D721Med (cell line): ENCODE measurements at places on chromosomes 3 and 15.
A peak's percentile ranks its signal among the peaks of the same experiment; 100 is the strongest.

DNA sequence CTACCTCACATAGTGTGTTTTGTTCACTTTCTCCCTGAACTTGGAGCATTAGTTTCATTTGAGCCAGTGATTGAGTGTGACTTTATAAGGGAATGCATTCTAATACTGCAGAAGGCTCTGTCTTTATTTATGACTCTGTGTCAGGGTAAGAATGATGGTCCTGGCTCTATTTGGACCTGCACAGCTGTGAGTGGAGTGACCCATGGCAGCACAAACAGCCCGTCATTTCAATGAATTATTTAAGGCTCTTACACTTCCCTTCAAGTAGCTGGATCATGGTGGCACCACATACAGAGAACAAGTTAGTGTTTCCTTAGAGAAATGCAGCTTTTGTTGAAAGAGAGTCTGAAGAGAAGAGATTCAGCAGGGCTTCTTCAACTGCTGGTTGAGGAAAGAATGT, 16.4 kb downstream of the TMEM108 start:
- DNase-seq, result no peak

DNA sequence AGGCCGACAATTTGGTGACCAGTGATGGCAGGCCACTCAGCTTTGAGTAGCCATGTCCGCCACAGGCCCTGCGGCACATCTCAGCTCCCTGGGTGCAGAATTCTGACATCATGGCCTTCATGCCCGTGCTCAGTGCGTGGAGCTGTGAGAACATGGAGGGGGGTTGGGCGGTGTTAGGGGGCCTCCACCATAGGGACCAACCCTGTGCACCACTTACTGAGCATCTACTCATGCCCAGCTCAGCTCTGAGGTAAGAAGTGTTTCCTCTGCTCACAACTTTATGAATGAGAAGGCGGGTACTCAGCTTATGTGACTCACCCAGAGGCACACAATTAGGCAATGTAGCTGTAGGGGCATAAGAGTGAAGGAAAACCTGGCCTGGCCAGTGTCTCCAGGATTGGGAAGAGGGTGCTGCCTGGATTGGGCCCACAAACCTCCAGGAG, 10.5 kb downstream of the ACOX2 start:
- no peak for DNase-seq

DNA sequence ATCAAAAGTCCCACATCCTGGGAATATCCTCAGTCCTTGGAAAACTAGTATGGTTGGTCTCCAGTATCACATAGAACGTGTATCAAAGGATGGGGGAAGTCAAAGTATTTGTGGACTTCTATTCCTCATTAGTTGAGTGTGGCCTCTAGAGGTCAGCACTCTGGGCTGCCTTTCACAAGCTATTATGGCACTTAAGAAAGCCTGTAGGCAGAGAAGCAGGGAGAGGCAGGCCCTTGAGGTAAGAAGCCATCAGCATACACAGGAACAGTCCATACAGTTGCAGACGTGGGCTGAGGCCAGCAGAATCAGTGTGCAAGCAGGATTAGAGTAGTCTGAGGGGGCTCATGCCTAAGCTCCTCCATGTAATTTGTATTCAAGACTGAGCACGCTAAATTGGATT, 341.7 kb downstream of the CLSTN2 start:
- DNase-seq, result no peak

GRCh38 chr3:153889905-153890334, 231.3 kb upstream of the ARHGEF26 start:
- no peak for DNase-seq

GRCh38 chr3:161474139-161474538, 22.5 kb upstream of the OTOL1 start:
- DNase-seq, result no peak

DNA sequence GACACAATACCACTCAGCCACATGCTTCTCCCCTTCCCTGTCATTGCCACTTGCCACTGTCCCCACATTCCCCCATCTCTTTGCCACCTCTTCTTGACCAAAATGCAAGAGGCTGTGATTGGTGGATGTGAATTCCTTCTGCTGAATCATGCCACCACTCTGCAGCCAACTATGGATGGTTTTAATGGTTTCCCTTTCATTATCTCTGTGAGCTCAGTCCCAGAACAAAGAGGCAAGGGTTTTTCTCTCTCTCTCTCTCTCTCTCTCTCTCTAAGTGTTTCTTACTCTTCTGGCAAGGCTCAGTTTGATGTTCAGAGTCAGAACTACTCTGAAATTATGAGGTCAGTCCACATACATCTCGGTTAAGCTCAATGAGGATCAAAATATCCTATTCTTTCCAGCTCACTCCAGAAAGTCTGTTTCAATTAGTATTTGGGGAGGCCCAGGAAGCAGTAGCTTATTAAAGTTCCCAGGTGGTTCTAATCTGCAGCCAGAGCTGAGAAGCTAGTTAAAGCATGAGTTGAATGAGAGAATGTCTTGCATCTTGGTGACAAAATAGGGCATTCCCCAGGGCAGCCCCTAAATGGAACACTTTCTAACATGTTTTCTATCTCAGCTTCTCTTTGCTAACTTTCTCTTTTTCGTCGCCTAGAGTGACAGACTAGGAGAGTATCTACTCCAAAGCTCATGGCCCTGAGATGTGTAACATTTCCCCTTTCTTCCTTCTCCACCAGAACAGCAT, 8.5 kb upstream of the ILDR1 start:
- DNase-seq, result no peak

DNA sequence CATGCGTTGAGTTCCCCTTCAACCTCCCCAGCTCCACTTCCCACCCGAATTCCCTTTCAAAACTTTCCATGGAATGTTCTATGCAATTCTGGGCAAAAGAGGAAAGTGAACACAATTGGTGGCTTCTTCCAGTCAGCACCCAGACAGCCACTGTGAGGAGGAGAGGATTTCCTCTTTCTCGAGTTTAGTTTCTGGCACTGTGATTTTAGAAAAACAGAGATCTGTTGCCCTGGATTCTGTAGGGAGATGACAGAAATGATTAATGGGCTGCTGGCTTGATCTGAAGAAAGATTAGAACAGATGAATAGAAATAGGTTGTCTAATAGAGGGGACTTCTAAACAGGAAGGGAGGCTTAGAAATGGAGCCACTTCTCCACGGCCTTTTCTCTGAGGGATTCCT, 172.0 kb downstream of the MCTP2 start:
- DNase-seq, result no peak

DNA sequence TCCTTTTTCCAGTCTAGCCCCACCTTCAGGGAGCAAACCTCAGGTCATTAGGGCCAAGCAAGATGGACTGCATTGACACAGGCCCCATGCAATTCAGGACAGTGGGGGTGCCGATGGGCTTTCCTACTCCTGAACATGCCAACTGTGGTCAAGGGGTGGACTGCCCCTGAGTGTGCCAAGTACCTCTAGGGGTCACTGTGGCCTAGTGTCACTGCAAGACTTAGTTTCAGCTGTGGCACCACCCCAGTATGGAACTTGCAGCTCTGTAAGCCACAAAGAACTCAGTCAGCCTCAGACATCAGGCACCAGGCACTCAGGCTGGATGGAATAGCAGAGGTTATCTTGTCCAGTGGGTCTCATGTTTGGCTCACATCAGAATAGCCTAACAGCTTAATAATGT, 32.3 kb downstream of the EXOG start:
- DNase-seq, result no peak

GRCh38 chr3:32455609-32456428, 46.8 kb downstream of the CMTM6 start:
- no peak for DNase-seq

GRCh38 chr15:60469893-60470641, 8.9 kb downstream of the ICE2 start:
- no peak for DNase-seq

GRCh38 chr3:124410471-124410870, 319.8 kb upstream of the UMPS start:
- DNase-seq, result no peak

- no peak for DNase-seq
Observed at GRCh38 chr3:83946554-83946953, 1012.2 kb upstream of the CADM2 start.

GRCh38 chr15:60584355-60584998, 105.5 kb upstream of the ICE2 start:
- DNase-seq, result no peak

DNA sequence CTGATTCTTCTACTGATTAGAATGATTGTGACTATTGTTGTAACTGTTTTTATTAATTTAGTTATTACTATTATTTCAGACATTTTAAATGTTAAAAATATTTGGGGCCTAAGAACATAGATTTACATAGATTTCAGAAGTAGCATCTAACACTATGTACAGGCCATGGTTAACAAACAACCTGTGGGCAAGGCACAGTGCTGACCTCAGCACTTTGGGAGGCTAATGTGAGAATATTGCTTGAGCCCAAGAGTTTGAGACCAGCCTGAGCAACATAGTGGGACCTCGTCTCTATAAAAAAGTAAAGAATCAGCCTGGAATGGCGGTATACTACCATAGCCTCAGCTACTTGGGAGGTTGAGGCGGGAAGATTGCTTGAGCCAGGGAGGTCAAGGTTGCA, 69.1 kb upstream of the CNTN4 start:
- DNase-seq, result no peak

DNA sequence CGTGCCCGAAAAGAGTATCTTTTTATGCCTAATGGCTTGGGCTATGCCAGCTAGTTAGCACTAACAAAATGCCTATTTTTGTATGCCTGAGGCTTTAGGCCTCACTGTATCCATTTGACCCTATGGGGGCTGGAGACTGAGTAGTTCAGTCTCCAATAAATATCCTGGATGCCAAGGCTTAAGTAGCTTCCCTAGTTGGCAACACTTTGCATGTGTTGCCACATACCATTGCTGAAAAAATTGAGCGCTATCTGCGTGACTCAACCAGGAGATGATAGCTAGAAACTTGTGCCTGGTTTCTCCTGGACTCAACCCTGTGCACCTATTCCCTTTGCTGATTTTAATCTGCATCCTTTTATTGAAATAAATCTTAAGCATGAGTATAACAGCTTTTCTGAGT, 58.4 kb upstream of the ATP2C1 start:
- no peak for DNase-seq

DNA sequence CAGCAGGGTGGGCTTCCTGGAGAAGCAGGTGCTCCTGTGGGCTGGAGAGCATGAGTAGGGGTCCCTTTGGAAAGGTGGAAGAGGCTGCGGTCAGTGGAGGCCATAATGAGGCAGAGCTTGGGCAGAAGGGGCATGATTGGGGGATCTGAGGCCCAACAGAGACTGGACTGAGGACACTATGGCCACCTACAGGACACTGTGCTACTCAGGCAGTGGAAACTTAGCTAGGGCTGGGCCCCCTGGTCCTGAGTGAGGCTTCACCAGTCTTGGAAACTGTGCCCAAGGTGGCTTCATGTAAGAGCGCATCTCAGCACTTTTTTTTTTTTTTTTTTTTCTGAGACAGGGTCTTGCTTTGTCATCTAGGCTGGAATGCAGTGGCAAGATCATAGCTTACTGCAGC, 6.3 kb upstream of the COMMD4 start:
- no peak for DNase-seq

DNA sequence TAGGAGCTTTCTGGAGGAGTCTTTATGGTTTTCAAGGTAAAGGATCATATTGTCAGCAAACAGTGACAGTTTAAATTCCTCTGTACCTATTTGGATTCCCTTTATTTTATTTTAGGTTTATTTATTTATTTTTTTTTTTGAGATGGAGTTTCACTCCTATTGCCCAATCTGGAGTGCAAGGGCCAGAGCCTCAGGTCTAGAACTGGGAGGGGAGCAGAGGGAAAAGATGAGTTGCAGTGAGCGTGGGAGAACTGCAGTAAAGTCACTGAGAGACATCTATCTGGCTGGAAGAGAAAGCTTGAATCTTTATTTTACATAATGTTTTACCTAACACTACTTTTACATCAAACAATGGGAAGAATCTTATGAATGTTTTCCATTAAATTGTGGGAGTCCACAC, 49.5 kb upstream of the GK5 start:
- DNase-seq, result no peak

DNA sequence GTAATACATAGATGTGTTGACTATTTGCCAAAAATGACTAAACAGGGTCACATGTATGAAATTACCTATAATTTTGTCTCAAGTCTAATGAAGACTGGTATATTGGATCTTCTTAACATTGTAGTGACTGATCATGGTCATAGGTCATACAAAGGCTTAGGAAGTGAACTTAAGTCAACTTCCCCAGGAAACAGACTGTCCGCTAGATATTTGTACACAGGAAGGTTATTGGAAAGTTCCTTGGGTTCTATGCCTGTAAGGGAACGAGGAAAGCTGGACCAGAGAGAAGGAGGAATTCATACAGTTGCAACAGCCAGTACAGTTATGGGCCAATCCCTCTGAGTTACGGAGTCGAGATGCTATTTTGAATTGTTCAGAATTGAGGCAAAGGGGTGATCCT, 462.0 kb upstream of the THRB start:
- DNase-seq, result no peak

DNA sequence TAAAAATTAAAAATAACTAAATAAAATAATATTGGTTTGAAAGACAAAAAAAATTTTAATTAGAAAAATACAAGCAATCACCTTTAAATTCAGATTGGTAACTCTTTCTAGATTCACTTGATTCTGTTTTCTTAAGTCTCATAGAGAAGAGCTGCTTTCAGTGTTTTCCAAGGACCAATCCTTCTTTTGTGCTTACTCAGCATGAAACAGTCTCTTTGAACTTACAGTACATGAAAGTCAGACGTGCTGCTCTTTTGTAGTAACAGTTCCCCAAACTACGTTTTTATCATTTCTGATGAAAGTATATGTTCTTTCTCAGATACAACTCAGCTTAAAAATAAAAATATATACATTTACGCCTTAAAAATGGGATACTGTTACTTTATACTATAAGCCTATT, 171.9 kb upstream of the CCDC54 start:
- no peak for DNase-seq

DNA sequence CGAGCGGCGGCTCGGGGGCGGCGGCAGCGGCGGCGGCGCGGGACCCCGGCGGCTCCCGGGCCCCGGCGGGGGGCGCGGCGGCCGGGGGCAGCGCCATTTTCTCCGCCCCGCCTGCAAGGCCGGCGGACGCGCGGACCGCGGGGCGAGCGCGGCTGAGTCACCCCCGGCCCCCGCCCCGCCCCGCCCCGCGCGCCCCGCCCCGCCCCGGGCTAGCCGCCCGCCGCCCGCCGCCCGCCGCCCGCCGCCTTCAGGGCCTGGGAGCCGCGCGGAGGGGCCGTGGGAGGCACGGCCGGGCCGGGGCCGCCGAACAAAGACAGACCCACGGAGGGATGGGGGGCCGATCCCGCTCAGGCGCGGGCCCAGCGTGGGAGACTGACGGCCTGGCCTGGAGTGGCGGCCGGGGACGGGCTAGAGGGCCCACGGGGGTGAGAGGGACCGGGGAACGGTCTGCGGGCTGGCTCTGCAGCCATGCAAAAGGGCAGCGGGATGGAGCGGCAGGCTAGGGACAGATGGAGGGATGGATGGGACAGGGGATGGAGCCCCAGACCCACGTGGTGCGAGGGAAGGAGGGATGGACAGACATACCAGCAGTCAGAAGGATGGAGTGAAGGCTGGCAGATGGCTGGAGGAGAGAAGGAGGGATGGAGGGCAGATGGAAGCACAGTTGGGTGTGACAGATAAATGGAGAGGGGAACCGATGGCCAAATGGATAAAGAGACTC, at the start of gene EIF4E3:
Gene EIF4E3 (minus strand): TSS at position 132 of the 721 bp plus-strand sequence. CDS start 35 bp downstream, at position 97.
- DNase-seq, result peak; percentile 51

- no peak for DNase-seq
Observed at GRCh38 chr3:118485693-118486092, 549.0 kb downstream of the IGSF11 start.

- no peak for DNase-seq
Observed at GRCh38 chr3:142817356-142817755, 71.5 kb downstream of the PCOLCE2 start.
